Activated effector memory CD4-positive, alpha-beta T cell treated with Interleukin-2 at 50 U/mL for 16 hours (primary cell): ENCODE measurements at places on chromosomes 7 and 10.

- DNase-seq = no peak
These were observed 1.3 kb downstream of the PTN start for GRCh38 chr7:137342265-137342664.

DNA sequence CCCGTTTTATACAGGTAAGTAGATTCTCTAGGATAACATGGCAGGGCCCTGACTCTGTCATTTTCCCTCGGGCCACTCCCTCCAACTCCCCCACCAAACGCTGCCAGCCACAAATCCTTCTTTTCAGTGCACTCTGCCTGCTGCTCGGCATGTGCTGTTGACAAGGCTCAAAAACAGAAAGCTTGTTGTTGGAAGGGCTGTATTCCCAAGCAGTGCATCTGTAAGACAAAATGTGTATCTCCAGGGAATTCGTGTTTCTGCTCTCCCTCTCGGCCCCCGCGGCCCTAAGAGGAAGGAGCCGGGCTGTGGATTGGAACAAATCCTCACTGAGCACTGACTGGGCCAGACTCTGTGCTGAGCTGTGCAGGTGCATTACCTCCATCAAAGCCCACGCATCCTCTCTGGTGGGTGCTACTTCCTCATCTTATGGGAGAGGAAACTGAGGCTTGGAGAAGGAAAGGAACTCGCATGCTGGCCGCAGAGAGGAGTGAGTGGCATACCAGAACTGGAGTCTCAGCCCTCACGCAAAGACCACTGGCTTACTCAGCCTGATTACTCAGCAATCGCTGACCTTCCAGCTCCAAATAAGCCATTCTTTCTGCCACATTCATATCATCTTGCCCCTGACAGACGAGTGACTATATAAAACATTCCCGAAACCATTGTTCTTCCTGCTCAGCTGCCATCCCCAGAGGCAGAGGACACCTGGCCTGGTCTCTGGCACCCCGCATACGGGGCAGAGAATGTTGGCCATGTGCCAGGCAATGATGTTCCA is 33.5 kb upstream of the ENO4 start:
- DNase-seq = no peak

DNA sequence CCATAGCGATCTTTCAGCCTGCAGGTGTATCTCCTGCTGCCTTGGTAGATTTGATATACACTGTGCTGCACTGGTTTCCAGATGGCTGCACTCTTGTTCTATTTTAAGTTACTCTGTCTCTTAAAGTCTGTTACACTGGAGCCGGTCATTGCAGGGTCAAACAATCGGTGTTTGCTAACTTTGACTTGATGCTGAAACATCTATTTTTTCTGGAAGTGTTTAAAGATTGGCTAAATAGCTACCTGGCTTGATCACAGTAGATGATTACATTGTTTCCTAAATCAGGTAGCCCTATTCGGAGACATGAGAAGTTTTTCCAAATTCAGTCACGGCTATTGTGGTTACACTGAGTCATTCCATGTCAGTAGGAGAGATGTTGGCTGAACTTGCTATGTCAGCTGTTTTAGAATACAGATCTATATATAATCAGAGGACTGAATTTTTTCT is 574.8 kb downstream of the ETV1 start:
- DNase-seq = no peak

- no peak for DNase-seq
These were observed 238.9 kb upstream of the CTBP2 start for GRCh38 chr10:125399289-125399688.

DNA sequence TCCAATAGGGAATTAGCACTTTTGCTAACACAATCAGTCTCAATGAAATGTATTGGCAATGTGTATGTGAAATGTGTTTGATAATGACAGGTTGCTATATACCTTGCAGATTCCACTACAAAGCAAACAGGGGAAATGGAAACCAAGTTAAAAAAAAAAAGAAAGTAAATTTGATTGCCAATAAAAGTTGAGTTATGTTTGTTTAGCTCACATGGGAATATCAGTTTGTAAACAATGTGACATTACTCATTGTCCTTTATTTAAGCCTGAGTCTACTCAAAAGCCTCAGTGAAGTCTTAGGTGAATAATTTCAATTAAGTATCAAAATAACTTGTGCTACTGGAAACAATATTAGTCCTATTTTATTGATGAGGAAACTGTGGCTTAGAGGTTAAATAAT is 285.2 kb downstream of the CACNA2D1 start:
- no peak for DNase-seq

- no peak for DNase-seq
These were observed 58.5 kb downstream of the MICU1 start for GRCh38 chr10:72567421-72567820.

DNA sequence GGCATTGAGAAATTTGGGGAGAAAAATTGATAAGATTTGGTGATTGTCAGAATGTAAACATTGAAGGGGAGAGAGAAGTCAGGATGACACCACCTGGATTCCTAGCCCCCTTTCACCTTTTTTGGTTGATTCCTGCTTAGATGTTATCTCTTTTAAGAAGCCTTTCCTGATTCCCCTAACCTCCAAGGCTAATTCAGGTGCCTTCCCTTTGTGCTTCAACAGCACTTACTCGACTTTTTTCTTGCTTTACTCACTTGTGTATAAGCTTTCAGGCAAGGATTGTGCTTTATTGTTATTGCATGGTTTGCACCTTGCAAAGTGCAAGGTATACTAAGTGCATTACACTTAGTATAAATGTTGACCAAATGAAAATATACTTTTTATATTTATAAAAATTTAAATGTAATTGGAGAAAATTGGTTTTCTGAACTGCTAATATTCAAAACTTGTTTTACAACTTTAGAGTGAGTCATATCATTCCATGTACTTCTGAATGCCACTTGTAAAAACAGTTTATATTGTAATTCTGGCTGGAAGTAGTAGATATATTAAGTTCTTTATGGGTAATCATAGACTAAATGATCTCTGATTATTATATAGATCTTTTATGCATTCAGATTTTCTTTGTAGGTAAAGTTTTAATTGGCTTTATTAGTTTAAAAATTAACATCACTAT is 13.2 kb downstream of the SHOC2 start:
- no peak for DNase-seq

- no peak for DNase-seq
These were observed 189.6 kb downstream of the DNAJC1 start for GRCh38 chr10:21813946-21814345.

- DNase-seq = no peak
These were observed 73.1 kb downstream of the PRKAG2 start for GRCh38 chr7:151803841-151804240.

- DNase-seq = no peak
These were observed 153.1 kb upstream of the UNC5B start for GRCh38 chr10:71059054-71059818.

- DNase-seq = no peak
These were observed 359.5 kb upstream of the NPSR1 start for GRCh38 chr7:34298492-34299013.

- DNase-seq = no peak
These were observed 180.1 kb downstream of the RAPGEF5 start for GRCh38 chr7:22176791-22177412.

GRCh38 chr7:129536323-129536722 is 34.0 kb downstream of the SMKR1 start:
- DNase-seq = no peak

GRCh38 chr7:81883801-81884393 is 114.0 kb upstream of the HGF start:
- no peak for DNase-seq

DNA sequence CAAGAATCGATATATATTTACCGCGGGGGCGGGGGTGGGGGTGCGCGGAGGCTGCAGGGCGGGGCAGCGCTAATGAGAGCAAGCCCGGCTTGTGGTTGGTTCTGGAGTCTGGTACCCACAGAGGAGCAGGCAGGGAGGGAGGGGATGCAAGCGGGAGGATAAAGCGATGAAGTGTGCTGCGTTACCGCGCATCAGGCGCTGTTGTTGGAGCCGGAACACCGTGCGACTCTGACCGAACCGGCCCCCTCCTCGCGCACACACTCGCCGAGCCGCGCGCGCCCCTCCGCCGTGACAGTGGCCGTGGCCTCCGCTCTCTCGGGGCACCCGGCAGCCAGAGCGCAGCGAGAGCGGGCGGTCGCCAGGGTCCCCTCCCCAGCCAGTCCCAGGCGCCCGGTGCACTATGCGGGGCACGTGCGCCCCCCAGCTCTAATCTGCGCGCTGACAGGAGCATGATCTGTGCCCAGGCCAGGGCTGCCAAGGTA is at the start of gene HECW1:
TSS of gene HECW1 (plus strand) at position 189 of the 482 bp plus-strand sequence. CDS start 131,259 bp downstream, outside the sequence.
- no peak for DNase-seq

GRCh38 chr7:94452239-94452638 is 57.4 kb upstream of the CASD1 start:
- no peak for DNase-seq

DNA sequence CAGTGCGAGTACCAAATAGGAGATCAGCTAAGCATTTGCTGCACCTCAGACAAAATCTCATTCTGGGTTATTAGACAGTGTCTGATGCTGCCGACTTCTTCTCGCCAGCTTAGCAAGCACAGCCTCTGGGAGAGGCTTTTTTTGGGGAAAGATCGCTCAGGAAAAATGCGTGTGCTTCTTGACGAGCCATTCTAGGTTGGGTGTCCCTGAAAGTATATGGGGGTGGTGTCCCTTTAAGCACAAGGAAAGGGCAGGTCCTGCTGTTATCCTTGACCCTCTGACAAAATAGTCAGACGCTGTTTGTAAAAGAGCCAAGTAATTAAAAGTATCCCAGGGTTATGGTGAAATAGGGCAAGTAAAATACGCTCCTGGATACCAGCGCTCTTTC is 540.1 kb upstream of the FZD8 start:
- DNase-seq = no peak

DNA sequence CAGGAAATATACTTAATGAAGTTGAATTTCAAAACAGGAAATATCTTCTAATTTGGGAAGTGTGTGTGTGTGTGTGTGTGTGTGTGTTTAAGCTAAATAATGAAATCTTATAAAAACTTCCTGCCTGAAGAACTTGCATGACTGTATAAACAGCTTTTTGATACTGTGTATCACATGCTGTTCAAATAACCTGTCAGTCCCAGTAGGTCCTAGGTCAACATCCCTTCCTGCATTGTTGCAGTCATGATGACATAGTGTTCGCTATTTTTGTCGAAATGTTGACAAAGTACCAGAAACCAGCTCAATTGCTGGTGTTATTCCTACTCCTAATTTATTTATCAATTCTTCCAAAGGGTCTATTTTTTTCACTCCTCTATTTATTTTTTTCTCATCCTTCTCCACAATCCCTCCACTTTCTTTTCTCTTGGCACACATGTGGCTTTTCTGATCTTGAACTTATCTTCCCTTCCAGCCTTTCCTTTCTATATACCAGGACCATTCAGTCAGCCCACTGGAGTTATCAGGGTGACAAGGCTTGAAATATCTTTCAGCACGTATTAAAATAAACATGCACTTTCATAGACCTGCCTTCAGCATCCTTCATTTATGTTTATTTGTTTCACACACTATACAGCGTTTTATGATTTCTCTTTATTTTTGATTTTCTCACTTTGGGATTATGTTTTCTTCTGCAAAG is 115.8 kb downstream of the PLXDC2 start:
- no peak for DNase-seq

DNA sequence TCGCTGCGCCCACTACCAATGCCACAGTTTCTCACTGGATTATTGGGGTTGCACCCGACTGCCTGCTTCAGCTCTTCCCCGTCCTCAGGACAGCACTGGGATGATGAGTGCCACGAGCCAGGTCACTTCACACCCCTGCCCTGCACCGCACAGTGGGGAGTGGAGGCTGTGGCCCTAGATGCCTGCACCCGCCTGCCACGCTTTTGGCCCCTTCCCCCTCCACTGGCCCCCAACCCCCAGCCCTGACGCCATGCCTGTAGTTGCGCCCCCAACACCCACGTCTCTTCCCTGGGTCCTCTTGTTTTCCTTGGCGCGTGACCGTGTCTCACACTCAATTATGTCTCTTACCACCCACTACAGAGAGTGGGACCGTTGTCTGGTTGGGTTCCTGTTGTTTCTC is 134.3 kb downstream of the VIPR2 start:
- DNase-seq = no peak

DNA sequence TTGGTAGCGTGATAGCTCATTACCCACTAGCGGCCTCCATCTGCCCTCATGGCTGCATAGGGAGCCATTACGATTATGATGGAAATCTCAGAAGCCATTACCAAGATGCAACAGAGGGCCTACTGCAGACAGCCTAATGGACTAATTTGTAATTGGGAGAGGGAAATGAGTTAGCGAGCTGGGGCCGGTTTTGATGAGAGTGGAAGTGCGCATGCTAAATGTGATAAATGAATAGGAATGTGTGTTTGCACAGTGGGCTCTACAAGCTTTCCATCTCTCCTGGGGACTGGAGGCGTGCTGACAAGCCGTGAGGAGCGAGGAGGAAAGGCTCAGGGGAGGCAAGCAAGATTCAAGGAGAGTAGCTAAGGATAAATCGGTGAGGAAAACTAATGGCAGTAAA is 644.5 kb upstream of the GALNT17 start:
- DNase-seq = no peak

GRCh38 chr7:117158941-117159697 is 163.7 kb downstream of the WNT2 start:
- DNase-seq = no peak

DNA sequence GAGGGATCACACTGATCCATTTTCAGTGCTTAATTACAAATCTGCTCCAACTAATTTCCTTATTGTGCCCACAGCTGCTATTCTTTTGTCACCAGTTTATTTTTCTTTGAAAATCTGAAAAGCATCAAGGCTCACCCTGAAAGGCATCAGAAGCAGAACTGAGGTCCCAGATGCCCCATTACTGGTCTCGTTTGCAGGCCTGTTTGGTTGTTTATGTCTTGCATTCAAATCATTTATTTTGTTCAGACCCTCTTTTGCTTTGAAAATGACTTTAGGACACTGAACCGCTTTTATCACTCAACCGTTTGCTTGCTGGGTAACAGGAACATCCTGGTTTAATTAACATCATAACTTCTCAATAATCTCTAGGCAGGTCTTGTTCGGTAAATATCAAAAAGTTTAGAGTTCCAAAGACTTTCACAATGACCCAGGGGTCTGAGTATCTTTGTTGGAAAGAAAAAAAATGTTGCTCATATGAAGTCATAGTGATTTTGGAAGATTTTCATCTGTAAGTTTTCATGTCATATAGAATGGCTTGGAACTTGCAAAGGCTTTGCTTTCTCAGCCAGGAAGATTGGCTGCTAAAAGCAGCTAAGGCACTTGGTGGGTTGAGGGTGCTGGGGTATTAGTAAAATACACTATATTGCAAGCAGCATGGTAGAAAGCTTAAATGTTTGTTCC is 398.3 kb upstream of the NPVF start:
- no peak for DNase-seq

- no peak for DNase-seq
These were observed 36.0 kb downstream of the R3HCC1L start for GRCh38 chr10:98170249-98171117.

DNA sequence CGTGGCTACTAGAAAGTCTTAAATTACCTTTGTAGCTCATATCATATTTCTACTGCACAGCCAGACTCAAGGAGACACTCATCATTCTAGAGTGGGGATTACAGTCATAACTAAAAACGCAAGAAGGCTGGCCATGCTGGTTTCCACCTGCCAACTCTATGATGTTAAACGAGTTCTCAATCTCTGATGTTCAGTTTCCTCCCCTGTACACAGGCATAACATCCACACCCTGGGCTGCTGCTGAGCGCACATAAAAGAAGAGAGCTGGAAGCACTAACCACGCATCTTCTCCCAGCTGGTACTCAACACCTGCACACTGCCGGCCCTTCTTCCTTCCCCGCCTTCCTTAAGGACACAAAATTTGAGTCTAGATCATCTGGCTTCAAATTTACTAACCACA is 60.5 kb downstream of the SORBS1 start:
- no peak for DNase-seq

- no peak for DNase-seq
These were observed 21.8 kb upstream of the CH25H start for GRCh38 chr10:89228962-89229361.

- DNase-seq = no peak
These were observed 69.4 kb upstream of the HECTD2 start for GRCh38 chr10:91340613-91341362.

GRCh38 chr7:121339082-121339481 is 10.3 kb downstream of the WNT16 start:
- DNase-seq = no peak
